ENCODE measurements at places on chromosomes 5 and 9.

DNA sequence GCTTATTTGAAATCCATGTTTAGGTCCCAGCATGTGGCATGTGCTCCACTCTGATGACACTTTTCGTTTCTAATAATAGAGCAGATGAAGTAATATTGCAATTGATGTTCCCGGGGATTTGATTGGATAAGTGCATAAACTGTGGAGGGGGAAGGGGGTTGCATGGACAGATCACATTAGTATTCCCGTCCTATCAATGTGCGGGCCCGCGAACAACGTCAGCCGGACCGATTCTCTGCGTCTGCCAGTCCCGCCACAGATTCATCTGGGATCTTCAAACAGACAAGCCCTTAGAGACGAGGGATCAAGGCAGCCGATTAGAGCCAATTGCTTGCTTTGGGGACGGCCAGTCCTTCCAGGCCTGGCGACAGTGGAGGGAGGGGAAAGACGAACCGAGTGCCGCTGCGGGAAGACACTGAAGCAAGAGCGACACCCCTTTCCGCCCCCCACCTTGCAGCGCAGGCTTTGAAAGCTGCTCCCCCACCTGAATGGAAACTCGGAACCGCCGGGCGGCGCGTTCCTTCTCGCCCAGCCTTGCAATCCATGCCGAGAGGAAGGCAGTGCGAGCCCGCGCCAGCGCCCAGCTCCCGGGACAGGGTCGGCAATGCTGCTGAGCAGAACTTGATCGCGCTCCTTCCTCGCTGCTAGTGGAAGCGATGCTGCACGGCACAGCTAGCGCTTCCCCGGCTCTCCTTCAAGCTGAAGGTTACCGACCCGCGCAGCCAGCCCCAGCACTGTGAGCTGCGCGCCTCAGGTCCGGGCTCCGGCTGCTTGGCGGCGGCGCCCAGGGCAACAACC lies at the start of gene RGS7BP:
Gene RGS7BP, plus strand, starts transcription at position 247 of the 798 bp plus-strand sequence. CDS start 610 bp downstream, outside the sequence.
- no peak for DNase-seq

DNA sequence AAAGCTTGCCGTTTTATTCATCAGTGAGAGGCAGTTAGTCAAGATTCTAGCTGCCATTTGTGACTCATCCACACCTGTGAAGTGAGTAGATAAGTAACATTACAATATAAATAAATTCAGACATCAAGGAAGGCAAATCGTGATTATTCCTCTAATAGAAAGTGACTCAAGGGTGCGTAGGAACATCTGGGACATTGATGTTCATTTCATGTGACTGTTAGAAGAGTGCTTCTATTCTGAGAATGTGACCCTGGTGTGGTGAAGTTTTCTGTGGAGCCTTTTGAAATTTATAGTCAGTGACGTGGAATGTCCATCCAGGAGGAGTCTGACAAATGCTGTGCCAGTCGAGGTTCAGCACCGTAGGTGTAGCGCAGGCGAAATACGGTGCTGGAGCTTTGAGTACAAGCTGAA lies 48.4 kb upstream of the FAM240B start:
- DNase-seq: no peak

GRCh38 chr5:66884564-66885243 lies 288.5 kb downstream of the MAST4 start:
- DNase-seq: no peak

- no peak for DNase-seq
Measured at GRCh38 chr9:69425136-69425801, 100.3 kb downstream of the ENTREP1 start.

DNA sequence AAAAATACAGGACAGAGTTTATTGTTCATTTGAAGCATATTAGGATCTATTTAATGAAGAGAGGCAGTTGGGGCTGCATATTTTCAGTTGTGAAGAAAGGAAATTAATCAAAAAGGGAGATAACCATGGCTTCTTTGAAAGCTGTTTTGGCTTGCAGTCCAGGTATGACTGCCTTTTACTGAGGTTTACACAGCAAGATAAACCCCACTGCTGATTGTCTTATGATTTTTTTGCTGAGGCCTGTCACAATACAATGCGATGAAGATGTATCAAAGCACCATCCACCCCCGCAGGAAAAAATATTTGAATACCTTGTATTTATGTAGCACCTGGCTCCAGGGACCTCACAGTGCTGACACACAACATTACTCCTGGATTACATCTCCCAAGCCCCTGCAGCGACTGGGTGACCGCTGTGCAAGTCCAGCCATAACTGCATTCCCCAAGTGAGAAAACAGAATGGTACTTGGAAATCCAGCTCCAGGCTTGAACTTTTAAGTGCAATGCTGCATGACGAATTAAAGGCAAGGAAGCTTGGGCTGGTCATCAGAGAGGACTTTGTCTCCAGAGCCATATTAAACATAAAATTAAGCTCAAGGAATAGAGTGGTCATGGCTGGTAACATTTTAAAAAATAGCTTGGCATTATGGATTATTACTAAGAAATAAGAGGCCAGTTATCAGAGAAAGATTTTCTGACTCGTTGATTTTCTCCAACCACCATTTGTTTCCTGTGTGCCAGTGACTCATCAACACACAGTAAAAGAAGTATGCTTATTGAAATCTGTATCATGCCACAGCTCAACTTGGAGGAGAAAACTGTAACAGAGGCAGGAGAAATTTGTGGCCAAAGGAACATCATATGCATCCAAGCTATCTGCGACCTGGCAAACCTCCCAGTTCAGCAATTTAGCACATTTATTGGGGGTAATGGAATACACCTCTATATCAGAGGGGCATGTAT lies 374.2 kb downstream of the MAN2A1 start:
- DNase-seq: no peak

DNA sequence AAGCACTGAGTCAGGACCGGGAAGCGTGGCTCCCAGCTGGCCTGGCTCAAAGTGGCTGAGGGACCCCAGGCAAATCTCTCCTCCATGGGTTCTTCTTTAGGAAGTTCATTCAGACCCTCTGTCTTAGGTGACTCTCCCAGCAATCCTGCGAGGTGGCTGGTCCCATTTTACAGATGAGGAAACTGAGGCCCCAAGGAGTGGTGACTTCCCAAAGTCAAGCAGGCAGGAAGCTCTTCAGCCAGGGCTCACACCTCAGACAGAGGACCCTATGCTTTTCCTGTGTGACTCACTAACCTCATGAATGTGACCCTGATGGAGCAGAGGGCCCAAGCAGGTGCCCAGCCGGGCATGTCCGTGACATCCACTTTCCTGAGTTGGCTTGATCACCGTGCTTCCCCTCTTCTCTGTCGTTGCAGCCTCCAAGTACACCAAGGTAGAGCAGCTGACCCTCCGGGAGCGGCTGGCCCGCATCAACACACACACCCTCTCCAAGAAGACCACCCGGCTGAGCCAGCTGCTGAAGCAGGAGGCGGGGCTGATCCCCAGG lies 36.5 kb downstream of the ARHGEF37 start:
- DNase-seq: no peak

DNA sequence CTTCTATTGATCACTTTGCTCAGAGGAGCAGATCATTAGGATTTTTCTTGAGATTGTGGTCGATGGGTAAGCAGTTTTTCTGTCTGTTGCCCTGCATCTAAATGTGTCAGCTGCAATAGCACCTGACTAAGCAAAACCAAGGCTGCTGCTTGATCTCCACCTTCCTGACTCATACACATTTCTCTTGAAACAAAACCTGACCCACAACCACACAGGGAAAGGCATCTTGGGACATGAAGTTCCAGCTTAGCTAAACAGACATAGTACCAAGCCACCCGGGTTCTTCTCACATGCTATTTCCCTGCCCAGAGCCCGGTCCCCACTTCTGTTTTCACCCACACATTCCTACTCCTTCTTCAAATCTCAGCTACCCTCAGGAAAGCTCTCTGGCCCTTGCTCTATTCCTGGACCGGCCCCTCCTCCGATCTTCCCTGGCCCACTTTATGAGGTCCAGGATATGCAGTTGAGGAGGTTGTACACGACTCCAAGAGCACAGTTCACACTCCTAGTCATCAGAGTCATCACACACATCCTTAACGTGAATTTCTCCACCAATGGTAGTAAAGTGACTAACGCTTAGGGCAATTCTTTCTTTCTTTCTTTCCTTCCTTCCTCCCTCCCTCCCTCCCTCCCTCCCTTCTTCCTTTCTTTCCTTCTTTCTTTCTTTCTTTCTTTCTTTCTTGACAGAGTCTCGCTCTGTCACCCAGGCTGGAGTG lies 16.0 kb upstream of the ZBTB43 start:
- DNase-seq: no peak
